ENCODE measurements at places on chromosomes 4 and X.

GRCh38 chr4:8582436-8582835 lies 2.2 kb downstream of the GPR78 start:
- DNase-seq, result no peak

DNA sequence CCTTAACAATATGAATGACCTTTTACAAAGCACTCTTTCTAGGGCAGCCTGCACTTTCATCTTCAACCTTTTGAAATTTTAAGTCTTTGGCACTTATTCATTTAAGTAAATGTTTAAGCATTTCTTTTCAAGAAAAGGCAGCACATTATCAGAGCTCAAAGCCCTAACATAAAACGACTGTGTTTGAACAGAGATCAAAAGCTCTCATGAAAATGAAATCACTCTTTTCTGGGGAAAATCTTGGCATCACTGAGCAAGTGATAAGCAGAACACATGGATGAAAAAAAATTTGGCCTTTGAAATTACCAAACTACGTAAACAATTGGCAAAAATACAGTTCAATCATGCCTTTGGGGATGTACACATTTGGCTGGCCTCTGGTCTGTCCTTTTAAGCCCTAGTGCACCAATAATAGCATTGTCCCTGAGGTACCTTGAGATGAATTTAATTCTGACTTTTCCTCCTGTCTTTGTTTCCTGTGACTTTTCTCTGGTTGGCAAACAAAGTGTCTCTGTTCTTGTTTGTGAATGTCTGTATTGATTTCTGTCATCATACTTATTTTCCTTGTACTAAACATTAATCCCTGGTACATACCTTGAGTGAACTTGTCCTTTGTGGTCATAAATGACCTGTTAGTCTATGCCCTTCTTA lies 12.9 kb upstream of the ODAM start:
- DNase-seq, result no peak

DNA sequence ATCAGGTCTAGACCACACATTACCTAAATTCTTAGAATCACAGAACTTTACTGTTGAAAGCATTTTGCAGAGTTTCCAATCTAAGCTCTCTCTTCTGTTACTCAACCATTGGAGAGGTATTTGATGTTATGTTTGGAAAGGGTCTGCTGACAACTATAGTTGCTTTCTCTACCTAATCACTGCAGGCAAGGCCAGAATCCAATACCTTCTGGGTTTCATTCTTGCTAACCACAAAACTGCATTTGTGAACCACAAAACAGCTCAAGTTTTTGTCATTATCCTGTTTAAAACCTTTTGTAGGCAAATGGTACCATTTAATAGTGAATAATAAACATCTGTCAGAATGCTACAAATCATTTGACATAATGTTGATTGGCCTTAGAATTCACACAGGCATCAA lies 380.1 kb downstream of the GASK1B start:
- DNase-seq, result no peak

DNA sequence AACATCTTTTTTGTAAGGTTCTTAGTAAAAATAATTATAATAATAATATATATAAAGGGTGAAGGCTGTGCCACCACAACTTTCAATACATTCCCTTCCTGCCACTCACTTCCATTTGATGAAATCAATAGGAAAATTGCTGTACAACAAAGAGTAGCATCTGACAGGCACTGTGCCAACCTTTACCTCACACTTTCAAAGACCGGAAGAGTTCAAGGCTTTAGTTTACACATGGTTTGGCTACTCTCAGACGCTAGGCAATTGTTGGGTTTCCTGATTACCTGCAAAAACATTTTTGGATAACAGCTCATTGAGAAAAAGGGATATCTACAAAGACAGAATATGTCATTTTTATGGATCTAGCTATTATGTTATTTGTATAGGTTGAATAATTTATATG lies 5.5 kb upstream of the ING2 start:
- DNase-seq, result no peak

- no peak for DNase-seq
These were observed 163.2 kb downstream of the HHIP start for GRCh38 chr4:144809056-144809640.
